ENCODE measurements at places on chromosomes 7 and 10.
A peak's percentile ranks its signal among the peaks of the same experiment; 100 is the strongest.

DNA sequence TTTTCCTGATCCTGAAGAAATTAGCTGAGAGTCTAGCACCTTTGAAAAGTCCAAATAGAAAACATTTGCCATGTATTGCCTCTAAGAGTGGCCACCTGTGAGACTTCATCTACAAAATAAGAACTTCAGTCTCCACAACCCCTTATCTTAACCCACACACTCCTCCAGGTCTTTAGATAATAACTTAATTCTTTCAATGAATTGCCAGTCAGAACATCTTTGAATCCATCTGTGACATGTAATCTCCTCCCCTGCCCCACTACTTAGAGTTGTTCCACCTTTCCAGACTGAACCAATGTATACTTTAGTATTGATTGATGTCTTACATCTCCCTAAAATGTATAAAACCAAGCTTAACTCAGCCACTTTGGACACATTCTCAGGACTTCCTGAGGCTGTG lies 84.4 kb upstream of the FAM171A1 start:
- DNase-seq: no peak

GRCh38 chr7:70063927-70064326 lies 465.7 kb downstream of the AUTS2 start:
- no peak for DNase-seq

DNA sequence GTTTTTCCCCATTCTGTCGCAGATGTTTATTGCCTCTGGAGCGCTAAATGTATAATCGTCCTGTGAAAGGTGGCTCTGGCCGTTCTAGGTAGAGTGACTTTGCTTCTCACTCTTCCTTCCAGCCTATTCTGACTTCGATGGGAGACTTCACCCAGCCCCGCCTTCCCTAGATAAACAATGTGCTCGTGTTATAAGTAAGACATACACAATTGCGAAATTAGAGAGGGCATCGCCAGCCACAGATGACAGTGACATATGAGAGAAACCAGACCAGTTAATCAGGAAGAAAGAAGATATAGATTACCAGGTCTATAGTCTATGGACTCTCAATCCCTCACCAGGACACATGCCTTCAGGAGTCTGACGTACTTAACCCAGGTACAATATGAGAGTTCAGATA lies 1050.5 kb upstream of the AUTS2 start:
- DNase-seq: peak; percentile 61

GRCh38 chr7:81447351-81447952 lies 322.4 kb downstream of the HGF start:
- peak; percentile 51 for DNase-seq

DNA sequence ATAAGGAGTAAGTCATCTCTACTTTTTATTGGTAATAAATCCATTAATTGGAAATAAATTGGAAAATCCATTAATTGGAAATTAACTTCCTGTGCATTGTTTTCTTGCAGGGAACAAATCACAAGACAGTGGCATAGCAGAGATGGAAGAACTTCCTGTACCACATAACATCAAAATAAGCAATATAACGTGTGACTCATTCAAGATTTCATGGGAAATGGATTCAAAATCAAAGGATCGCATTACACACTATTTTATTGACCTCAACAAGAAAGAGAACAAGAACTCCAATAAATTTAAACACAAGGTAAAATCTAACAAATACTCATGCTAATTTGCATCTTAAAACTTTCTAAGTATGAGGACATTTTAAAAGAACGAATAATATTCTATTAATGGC lies 57.8 kb downstream of the PHYHIPL start:
- DNase-seq: no peak

- DNase-seq: no peak
These were observed 2.6 kb downstream of the SCART1 start for GRCh38 chr10:133456041-133456951.

DNA sequence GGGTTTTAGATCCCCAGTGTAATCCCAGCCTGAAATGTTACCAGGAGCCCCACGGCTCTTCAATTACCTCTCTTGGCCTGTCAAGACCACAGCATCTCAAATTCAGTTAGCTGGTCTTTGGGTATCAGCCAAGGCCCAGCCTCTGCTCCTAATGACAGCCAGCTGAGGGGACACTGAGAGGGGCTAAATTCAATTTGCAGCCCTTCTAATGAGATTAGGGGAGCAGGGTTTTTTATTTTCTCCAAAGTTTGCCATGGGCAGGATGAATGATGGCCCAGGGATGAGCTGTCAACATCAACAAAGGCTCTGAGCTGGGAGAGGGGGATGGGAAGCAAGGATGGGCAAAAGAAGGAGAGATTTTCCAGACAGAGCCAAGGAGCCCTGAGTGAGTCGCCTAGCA lies 116.8 kb upstream of the TBX20 start:
- peak; percentile 91 for DNase-seq

GRCh38 chr10:86653987-86654386 lies 360 bp upstream of the OPN4 start:
- DNase-seq: no peak

DNA sequence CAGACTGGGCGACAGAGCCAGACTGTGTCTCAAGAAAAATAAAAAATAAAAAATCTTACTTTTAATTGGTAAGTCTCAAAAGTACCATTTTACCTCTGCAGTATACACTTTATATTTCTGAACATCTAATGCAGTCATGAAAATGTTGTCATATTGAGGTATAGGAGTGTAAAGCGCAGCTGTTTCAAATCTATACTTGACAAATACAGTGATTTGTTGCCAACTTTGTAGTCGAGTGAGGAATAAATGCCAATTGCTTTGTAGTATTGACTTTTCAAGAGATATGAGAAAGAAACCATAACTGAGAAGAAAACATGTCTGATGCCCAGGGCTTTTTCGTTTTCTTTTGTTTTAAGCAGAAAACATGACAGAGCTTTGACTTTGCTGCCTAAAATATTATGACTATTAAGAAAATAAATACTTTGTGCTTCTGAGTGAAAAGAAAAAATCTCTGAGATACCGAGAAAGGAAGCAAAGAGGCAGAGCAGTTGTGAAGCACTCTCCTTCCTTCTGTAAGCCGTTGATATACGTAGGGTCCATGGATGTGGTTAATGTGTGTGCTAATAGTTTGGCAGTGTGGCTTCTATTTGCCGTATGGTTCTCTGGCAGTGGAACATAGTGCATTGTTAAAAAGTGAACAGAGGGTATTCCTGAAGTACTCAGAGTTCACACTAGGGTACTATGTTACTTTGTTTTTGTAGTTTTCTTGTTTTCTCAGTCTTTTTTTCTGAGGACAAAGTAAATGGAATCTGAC lies 38.2 kb downstream of the AVL9 start:
- no peak for DNase-seq

GRCh38 chr7:66296-66695 lies 126.1 kb upstream of the FAM20C start:
- DNase-seq: no peak

DNA sequence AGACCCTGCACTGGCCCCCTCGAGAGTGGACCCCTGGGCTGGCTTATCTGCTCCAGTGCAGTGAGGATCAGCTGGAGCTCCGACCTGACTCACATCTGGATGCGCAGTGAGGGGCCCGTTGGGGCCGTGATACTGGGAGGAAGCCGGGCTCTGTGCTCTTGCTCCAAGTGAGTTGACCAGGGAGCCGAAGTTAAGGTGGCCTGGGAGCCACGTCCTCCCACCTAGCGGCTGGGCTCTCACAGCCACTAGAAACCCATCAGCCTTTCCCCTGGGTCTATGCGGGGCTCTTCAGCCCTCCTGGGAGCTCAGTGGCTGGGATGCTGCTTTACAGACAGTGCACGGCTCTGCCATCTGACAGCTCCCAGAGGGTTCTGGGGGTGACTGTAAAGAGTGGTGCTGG lies 9.1 kb downstream of the ALKBH4 start:
- DNase-seq: no peak

DNA sequence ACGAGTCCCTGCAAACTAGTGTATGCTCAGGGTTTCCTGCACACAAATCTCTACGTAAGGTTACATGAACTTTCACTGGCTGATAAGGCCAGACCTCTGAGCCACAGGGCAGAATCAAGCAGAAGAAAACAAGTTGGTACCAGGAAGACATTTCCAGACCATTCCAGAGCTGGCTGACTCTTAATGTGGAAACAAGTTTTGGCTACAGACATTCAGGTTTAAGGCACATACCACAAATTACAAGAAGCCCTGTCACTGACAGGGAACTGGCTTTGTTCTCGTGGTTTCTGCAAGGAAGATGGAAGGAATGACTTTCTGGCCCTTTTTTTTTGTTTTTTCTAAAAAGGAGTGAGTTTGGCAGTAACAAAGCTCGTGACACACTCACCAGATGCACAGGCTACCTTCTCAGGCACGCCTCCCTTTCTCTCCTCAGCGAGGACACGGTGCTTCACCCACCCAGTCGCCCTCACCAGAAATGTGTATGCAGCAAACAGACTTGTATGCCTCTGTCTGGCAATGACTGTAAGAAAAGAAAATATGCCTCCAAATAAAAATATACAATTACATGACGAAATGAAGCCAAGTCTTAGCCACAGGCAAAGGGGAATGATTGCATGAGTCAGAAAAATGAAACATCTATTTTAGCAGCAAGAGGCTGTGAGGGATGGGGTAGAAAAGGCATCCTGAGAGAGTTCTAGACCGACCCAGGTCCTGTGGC lies 22.6 kb downstream of the PLAC9 start:
- DNase-seq: no peak

DNA sequence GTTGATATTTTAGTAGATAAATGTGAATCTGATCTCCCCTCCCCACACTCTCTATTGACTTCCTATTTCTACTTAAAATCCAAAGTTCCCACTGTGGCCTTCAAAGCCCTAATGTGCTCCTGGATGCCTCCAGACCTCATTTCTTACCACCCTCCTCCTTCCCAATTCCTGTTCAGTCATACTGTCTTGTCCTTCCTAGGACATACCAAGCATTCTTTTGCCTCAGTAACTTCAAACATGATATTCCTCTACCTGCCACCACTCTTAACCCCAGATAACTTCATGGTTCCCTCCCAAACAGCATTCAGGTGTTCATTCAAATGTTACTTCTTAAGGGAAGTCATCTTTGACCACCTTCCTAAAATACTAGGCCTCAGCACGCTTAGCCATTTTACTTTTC lies 34.2 kb upstream of the FAM221A start:
- no peak for DNase-seq

DNA sequence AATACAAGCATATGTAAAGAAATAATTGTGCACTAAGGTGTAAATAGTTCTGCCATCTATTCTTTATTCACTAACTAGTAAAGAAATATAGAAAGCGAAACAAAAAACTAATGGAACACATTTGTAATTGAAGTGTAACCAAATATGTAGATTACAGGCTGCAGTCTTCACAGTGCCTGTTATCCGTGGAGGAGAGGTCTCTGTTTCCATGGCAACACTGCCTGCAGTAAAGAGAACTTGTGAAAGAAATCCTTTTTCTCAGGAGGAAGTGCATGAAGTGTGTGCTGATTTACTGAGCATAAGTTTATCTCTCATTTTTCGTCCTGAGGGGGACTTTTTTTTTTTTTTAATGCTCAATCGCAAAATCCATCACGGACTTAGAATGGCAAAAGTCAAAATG lies 102.5 kb downstream of the APBB1IP start:
- DNase-seq: no peak

DNA sequence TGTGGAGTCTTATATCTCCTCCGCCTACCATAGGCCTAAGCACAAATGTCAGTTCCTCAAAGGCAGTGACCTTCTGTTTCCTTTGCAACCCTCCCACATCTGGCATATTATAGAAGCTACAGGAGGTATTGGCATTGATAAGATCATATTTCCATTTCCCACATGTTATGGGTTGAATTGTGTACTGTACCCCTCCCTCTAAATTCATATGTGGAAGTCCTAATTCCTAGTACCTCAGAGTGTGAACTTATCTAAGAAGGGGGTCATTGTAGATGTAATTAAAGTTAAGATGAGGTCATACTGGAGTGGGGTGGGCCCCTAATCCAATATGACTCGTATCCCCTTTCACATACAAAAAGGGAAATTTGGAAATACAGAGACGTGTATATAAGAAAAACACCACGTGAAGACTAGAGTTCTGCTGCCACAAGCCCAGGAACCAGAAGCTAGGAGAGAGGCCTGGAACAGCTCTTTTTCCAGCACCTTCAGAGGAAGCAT lies 6.1 kb upstream of the LAMB4 start:
- DNase-seq: no peak

DNA sequence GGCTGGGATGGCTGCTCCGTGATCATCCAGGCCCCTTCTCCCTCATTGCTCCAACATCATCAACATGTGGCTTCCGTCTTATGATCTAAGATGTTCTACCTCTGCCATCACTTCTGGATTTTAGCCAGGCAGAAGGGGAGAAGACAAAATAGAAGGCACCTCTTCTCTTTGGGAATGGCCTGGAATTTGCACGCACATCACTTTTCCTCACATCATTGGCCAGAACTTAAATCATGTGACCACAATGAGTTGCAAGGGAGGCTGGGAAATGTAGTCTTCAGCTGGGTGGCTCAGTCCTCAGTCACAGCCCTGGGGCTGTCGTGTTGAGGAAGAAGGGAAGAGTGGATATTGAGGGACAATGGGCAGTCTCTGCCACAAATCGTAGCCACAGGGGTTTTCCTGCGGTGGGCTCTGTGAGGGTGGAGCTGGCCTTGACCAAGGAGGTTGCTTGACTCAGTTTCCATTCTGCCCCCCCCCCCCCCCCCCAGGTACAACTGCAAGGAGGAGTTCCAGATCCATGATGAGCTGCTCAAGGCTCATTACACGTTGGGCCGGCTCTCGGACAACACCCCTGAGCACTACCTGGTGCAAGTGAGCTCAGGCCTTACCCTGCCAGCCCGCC lies 50.3 kb downstream of the PALD1 start:
- peak; percentile 67 for DNase-seq

DNA sequence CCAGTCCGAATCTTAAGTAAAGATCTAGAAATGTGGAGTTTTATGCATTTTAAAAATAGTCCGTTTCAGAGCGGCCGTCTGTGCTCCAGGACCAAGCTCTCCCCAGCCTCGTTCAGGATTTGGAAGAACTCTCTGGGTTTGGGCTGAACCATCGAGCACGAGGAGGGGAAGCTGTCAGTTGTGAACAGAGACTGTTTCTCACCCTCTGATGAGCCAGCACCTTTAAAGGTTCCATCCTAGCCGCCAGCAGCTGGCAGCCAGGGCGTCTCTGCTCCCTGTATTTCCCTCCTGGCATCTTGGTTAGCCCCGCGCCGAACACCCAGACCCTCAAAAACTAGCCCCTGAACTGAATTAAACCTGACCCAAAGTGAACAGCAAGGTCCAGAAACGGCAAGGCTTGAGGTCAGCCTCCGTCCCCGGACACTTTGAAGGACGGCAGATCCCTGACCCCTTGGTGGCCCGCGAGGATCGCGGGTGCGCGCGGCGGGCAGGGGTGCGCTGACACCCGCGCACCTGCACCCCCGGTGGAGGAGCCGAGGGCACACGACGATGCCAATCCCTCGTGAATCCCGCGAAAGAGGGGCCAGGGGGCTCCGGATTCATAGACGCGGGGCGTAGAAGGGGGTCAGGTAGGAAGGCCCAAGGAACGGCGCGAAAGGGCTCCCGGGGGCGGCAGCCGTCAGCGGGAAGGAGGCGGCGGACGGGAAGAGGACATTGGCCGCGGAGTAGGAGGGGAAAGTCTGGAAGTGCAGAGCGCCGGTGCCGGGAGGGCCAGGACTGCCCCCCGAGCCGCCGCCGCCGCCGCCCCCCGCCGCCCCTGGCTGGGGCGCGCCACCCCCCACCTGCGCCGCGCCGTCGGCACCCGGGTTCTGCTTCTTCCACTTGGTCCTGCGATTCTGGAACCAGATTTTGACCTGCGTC lies 2.7 kb downstream of the NKX1-2 start:
- DNase-seq: no peak

- no peak for DNase-seq
These were observed 2.3 kb downstream of the WNT2 start for GRCh38 chr7:117320523-117320922.

GRCh38 chr7:30726296-30727006 lies 25.5 kb upstream of the INMT start:
- DNase-seq: no peak

- DNase-seq: no peak
These were observed 46.2 kb downstream of the KCNMA1 start for GRCh38 chr10:77591238-77591880.
